NCI-H1436 (cell line): ENCODE measurements at places on chromosomes 5 and 9.

DNA sequence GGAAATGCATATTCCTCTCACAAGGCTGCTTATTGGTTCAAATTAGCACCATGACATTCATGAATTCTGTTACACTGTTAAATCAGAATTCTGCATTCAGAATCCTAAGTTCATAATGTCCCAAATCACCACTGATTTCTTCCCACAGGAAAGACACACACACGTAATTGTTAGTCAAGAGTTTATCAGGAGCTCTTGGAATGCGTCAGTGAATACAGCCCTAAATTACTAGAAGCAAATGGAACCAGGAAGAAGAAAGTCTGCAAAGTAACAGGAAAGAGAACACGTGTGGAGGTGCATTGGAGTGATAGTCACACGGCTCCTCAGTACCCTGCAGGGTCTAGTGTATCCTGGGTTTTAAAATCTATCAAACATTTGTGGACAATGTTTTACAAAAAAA is 110.2 kb downstream of the ANXA2R start:
- DNase-seq = no peak

DNA sequence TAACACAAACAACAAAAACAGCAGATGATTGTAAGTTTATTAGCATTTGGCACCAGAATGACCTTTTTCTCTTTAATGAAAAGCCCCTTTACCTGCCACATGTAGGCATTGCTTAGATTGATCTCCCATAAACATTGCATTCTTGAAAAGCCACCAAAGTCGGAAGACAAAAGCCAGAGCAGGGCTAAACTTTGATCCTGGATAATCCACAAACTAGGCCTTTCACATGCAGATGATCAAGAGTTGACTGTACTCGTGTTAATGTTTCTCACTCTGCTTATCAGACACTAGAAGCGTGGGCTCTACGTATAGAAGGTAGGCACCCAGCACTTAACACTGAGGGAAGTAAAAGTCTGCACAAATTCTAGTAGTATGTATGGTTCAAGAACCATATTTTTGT is 21.0 kb upstream of the PHF2 start:
- no peak for DNase-seq

GRCh38 chr9:10855847-10856246 is 243.0 kb upstream of the PTPRD start:
- DNase-seq = no peak

- no peak for DNase-seq
These were observed 150.3 kb downstream of the CDH18 start for GRCh38 chr5:19837536-19838174.

GRCh38 chr9:121876255-121876654 is 216.9 kb downstream of the TTLL11 start:
- DNase-seq = no peak

DNA sequence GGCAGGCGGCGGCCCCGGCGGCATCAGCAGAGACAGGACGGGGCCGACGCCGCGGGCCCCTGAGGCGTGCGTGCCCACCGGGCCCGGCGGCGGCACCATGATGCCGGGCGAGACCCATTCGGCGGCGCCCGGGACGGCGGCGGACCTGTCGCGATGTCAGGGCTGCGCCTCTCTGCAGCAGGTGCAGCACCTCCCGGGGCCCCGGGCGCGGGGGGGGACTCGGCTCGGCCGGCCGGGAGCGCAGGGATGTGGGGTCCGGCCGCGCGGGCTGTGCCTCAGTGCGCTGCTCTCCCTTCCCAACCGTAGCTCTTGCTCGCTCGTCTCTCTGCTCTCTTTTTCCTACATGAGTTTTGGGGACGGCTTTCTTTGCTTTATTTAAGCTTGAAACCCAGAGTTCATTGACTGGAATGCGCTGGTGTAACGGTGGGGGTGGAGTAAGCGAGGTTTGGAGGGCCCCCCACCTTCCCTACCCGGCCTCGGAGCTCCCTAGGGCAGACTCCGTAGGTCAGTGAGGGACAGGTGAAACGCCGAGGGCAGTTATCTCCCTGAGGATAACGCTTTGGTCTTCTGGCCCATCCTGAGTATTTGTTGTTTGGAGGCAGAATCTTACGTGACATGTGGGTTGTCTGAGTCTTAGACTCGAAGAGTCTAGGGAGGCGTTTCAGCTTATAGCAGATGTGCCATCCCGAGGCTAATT is 490 bp downstream of the ICE1 start:
- DNase-seq = no peak

DNA sequence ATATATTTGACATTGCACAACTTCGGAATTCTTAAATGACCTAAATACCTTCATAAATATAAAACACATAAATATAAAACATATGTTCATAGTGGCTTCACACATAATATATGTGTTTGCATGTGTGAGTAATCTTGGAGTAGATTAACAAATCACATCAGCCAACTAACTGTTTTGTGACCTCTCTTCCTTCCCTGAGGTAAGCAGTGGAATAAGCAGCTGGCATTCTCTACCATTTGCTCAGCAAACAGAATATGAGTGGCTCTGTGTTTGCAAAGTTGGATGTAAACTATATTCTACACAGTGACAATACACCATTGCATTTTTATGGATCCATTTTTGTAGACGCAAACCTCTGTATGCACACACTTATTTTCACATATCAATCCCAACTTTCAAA is 189.9 kb downstream of the ACER2 start:
- no peak for DNase-seq

GRCh38 chr9:37447111-37447510 is 18.1 kb downstream of the ZBTB5 start:
- DNase-seq = no peak

DNA sequence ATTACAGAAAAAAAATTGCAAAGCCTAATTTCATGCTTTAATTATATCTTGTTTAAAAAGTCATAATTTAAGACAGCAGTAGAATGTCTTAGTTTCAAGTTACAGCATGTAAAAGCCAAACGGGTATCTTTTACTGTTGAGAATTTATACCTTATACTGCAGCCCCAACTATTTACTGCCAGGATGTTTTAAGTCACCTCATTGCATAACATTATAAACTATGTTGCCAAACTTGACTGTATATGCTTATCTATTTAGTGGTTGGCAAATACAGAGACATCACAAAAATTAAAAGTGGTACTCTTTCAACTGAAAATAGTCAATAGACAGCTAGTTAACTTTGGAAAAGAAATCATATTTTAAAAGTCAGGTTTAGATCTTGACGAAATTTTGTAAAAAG is 119.5 kb downstream of the EDIL3 start:
- no peak for DNase-seq

- no peak for DNase-seq
These were observed 48.3 kb downstream of the PRRC1 start for GRCh38 chr5:127565586-127566270.

- no peak for DNase-seq
These were observed 574.5 kb downstream of the PRELID2 start for GRCh38 chr5:145260670-145261069.

- no peak for DNase-seq
These were observed 73.5 kb upstream of the LRRTM2 start for GRCh38 chr5:138948471-138949222.

DNA sequence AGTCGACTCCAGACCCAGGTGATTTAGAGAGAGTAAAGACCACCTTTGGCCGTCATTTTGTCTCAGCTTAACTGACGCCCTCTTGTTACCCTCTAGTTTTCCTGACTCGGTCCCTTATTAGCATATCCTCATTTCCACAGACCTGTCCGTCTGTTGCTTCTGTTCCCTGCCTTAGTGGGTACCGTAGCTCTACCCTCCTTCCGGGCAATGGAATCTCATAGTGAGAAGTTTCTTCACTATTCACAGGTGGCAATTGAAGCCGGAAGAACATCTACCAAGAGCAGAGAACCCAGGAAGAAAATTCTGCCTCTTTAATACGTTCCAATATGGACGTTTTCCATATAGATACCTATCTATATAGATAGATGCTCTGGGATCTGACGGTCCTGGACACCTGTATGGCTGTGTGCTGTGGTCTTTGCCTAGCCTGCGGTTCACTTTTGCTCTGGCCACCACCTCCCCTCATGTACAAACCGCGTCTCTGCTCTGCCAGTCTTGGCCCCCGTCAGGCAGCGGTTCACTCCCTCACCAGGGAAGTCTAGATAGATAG is 652 bp upstream of the TMEM161B start:
- DNase-seq = no peak

DNA sequence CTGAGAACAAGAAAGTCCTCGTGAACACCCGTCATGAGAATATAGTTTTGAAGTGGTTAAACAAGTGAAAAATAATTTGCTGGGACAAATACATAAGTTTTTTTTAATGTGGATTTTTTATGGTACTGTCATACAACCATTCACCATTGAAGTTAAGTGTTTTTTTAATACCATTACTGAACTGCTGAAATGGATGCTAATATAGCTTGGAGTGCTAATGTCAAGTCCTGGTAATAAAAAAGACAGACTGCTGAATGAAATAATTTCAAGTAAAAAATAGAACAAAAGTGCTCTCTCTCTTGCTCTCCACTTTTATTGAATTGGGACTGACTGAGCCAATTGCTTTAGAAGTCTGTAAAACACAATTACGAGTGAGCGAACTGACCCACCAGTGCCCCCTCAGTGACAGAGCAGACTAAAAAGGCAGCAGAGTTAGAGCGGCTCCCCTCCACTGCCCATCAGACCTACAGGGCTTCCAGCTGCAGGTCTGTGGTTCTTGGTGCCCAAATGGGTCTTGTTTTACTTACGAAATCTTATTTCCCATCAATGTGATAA is 442.5 kb downstream of the BNC2 start:
- no peak for DNase-seq

DNA sequence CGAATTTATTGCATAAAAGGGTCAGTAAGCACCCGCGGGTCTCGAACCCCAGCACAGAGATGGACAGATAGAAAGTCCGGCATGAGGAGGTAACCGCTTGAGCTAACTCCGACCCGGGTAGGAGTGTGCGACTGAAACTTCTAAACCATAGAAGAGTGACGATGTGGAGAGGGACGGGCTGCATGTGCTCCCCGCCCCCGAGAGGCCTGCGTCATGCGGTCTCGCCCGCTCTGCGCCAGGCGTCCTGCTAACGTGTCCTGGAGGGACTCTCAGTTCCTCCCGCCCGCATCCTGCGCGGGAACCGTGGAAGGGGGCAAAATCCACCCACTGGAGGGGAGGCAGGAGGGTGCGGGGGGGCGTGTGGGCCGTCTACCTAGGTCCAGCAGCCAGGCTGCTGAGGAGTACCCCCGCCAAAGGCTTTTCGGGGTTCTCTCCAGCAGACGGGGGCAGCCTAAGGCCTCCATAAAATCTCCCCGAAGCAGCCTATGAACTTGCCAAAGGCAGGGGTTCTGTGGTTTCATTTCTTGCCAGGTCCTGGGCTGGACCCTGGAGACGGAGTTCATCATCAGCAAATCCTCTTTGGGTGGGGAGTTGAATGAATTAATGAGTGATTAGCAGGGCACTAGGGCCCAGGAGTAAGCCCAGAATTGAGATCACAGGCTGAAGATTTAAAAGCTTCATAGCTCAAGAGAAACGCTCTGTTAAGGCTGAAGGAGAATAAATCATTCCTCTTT is 51.9 kb downstream of the TGFBI start:
- no peak for DNase-seq

DNA sequence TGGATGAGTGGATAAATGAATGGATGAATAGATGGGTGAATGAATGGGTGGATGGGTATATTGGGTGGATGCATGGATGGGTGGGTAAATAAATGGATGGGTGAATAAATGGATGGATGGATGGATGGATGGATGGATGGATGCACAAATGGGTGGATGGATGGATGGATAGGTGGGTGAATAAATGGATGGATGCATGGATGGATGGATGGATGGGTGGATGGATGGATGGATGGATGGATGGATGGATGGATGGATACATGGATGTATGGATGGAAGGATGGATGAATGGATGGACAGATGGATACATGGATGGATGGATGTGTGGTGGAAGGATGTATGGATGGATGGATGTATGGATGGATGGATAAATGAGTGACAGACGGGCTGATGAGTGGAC is 113.5 kb upstream of the SARDH start:
- no peak for DNase-seq

- DNase-seq = no peak
These were observed 130.4 kb upstream of the RAI14 start for GRCh38 chr5:34525761-34526160.

DNA sequence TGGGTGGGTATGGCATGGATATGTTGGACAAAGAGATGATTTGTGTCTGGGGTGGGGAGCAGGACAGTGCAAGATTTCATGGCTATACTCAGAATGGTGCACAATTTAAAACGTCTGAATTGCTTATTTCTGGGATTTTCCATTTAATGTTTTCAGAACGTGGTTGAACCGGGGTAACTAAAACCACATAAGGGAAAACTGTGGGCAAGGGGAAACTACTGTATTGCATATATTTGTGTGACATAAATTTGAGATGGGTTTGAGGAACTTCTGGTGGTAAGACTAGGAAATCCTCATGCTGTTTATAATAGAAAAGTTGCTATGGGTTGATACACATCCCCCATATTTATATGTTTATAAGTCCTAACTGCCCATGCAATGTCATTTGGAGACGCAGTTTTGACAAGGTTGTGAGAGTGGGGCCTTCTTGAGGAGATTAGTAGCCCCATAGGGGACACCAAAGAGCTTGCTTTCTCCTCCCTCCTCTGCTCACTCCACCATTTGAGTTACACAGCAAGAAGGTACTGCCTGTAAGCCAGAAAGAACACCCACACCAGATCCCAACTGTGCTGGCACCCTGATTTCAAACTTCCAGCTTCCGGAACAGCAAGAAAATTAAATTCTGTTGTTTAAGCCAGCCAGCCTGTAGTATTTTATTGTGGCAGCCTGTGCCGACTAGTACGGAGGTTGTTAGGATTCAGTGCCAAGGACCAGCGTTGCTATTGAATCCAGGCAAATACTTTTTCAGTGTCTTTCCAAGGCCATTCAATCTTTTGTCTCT is 2118.9 kb downstream of the MAT2B start:
- DNase-seq = no peak

DNA sequence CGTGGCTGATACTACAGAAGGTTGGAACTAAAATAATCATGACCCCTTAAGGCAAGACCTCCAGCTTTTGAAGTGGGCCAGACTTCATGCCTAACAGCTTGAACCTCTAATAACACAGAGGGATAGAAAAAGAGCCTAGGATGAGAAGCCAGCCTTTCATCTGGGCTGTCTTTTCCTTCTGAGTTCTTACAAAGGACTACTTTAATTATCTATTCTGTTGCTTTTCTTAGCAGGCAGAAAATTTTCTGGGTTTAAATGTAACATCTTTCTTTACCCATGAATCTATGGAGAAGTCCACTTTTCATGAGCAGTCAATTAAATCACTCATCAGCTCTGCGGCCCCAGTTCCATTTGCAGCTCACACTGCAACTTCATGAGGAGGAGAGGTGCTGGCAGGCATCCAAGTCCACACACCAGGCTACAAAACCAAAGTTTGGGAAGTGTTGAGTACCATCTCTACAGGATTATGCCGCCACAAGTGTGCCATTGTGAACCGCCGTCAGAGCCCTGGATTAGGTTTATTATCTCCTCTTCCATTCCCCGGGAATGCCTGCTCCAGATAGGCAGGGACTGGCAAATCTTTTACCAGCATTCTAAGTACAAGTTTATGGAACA is 192.0 kb downstream of the TLE4 start:
- DNase-seq = no peak

GRCh38 chr5:36584009-36584875 is 22.2 kb upstream of the SLC1A3 start:
- no peak for DNase-seq
